M059J (cell line): ENCODE measurements at places on chromosomes 5 and 9. TPM values are rescaled to one million over a fixed set of nuclear protein-coding genes. Genes with fewer than 3 reads are reported as not detected.

DNA sequence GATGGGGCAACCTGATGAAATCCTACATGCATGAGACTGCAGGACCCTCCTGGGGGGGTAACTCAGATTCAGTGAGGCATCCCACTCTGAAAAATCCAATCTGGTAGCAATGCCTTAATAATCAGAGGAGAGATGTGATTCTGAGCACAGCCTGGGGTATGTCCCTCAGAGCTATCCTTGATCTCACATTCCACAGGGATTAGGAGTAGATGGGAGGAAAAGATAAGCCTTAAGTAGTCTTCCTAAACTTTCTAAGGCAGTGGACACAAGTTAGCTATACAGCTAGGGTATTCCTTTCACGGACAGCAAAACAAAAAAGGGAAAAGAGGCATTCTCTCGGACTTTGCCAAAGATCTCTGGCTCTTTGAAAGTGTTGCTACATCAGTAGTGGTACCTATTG is 3.9 kb upstream of the SPATA9 start:
- peak; percentile 62 for DNase-seq

DNA sequence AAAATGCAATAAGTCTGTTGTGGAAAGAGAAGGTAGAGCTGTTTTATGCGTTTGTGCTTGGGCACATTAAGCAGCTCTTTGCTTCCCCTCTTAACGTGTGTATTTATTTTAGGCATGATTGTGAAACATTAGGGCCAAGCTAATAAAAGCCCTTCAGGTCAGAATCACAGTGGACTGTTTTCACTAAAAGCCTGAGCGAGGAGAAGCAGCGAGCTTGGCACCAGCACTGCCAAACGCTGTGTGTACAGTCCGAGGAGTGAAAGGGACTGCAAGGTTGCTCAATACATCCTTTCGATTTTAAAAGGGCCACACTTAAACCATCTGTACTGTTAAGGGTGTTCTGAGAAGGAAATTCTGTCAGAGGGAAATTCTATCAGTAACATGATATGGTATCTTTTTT is 107.2 kb upstream of the CKMT2 start:
- peak; percentile 17 for DNase-seq

GRCh38 chr9:107749787-107750444 is 260.3 kb upstream of the KLF4 start:
- DNase-seq: peak; percentile 95

DNA sequence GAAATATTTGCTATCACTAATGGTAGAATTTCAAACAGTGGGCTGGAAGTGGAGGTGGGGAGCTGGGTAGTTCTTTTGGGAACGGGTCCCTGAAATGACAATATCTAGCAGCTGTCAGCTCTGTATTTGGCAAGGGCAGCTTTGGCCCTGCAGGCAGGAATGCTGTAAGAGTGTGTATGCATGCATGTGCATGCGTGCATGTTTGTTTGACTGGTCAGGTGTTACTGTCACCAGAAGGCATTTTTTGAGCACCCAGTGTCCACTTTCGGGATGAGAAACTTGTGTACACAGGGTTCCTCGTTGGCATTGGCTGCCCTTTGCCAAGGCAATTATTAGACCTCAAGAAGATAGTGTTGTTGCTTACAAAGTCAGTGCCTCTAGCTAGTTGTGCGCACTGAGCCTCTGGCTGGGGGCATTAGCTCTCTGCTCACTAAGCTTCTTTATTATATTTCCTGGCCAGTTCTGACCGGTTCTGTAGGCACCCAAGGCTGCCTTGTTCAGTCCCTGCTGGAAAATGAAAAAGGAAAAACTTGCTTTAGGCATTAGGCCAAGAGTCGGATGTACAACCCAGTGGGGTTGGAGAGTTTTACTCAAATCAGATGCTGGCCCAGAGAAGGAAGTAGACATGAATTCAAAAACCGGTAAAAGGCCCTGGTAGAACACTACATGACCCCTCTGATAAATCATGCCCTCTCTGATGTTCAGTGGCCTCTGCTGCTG is 2.0 kb downstream of the CYFIP2 start:
- DNase-seq: no peak

DNA sequence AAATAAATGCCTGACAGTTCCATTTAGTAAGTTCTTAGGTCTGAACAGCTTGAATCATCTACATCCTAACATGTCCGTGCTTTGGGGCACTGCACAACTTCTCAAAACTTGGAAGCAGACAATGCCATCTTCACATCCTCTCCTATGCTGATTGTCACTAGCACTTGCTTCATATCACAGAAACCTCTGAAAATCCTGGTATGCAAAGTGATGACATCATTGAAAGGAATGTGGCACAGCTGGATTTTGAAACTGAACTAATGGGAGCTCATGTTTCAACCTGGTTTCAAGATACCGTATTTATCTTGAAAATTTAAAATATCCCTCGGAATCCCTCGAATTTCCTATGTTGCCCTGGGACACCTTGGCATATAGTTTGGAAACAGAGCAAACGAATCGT is 490.2 kb upstream of the DAP start:
- DNase-seq: peak; percentile 51

DNA sequence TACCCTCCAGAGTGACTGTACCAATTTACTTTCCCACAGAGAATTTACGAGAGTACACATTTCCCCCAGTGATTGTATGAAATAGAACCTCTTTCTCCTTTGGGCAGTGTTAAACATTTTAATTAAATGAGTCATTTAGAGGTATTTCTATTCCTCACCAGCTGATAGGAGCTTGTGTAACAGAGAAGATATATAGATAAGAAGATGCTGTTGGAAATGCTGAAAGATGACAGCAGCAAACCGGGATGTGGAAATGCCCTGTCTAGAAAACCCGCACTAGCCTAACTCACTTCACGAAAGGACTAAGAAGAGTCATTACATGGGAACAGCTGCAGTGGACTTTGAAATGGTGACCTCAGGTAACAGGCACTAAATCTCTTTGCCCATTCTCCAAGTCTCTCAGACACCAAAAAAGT is 68.3 kb downstream of the LPAR1 start:
- peak; percentile 96 for DNase-seq

DNA sequence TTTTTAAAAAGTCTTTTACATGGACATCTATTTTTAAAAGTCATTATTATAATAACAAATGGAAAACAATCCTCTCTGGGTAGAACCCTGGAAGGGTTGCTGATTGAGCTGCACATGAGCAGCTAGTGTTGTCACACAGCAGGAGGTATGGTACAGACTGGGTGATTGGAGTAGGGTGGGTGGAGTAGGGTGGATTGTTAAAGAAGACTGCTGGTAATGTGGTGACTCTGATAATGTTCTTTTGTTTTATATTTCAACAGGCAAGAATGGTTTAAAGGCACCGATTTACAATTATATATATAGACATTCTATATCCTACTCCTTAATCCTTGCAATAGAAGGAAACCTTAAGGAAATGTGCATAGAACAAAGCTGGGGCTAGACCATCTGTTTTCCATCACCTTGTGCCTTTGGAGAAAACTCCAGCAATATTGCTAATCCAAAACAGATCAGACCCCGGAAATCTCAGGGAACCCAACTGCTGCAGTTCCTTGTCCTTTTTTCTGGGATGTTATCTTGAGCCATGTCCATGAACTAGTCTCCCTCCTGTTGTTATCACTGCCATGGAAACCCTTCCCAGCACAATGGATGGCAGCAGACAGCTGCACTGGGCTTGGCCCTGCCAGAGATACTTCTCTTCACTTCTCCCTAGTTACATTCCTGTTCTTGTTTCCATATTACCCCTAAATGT is 129.7 kb downstream of the YIPF5 start:
- no peak for DNase-seq

- DNase-seq: no peak
These were observed 24.5 kb upstream of the FOCAD start for GRCh38 chr9:20659474-20659967.

- DNase-seq: peak; percentile 56
These were observed 141.8 kb downstream of the FAM174A start for GRCh38 chr5:100676817-100677631.

DNA sequence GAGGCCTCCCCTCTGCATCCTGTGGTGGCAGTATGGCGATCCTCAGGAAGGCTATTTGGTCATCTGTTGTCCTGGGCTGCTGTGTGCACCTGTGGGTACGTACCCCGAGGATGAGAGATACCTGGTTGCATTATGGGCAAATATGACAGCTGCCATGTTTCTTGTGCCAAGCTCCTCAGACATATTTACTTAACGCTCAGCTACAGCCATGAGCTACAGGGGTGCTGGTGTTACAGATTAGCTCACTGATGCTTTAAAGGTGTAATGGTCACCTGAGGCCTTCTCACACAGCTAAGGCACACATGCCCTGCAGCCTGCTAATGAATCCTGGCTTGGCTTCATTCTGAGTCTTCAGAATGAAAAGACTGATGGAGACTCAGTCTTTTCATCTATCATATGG is 12.0 kb downstream of the NDST1 start:
- no peak for DNase-seq

- peak; percentile 96 for DNase-seq
These were observed at the start of gene PPP2CA for GRCh38 chr5:134225780-134226440. Gene PPP2CA, minus strand, starts transcription at chr5:134226073. Its CDS starts 212 bp downstream, at chr5:134225861.

DNA sequence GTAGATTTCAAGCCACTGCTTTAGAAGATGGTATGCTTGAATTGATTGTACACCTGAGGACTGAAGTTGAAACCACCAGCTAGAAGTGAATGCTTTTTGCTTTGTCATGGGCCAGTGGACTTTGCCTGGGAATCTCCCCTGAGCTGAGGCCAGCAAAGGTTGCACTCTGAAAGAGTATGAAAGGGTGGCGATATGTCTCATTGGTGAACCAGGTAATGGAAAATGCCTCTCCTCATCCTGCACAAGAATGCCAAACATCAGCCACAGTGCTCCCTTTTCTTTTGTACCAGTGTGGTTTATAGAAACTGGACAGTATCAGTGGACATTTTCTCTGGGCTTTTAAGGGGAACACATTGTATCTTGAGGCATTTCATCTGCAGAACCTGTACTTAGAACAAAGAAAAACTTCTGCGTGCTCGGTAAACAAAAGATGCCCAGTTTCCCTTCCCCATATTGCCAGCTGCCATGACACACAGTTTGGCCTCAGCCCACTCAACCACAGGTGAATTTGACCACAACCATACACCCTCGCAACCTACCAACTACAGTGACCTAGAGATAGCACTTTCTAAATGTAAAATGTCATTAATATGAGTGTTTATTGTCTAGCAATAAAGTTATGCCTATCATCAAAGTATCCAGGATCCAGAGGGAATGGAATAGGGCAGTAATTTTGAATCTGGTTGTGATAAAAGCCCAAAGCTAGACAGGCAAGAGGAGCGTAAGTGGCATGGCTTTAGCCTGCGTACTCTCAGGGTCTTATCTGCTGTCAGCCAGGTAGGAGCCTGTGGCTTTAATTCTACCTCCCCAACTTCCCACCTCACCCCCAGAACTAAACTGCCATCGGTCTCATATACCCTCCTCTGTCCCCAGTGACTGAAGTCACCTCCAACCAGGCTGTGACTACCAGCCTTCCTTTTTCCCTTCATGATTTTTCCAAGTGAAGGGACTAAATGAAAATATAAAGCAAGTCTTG is 79.5 kb upstream of the LHFPL2 start:
- no peak for DNase-seq

DNA sequence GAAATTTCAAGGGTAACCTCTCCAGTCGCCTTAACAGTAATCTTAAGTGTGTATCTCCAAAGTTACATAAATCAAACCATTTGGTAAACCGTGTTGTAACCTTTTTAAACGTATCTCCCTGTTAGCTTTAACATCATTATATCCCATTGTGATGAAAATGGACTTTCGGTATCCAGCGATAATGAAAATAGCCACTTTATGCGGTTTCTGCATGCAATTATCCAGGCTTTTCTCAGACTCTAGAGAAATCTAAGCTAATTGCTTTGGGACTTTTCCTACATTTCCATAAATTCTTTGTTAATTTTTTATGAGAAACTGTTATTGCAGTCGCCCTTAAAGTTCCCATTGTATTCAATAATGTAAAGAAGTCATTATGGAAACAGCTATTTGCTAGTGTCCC is 170.7 kb downstream of the ZNF608 start:
- no peak for DNase-seq

- peak; percentile 18 for DNase-seq
These were observed 707 bp downstream of the GTF3C5 start for GRCh38 chr9:133031496-133031911.

- no peak for DNase-seq
These were observed 1070.3 kb upstream of the CDH18 start for GRCh38 chr5:21058289-21058688.

DNA sequence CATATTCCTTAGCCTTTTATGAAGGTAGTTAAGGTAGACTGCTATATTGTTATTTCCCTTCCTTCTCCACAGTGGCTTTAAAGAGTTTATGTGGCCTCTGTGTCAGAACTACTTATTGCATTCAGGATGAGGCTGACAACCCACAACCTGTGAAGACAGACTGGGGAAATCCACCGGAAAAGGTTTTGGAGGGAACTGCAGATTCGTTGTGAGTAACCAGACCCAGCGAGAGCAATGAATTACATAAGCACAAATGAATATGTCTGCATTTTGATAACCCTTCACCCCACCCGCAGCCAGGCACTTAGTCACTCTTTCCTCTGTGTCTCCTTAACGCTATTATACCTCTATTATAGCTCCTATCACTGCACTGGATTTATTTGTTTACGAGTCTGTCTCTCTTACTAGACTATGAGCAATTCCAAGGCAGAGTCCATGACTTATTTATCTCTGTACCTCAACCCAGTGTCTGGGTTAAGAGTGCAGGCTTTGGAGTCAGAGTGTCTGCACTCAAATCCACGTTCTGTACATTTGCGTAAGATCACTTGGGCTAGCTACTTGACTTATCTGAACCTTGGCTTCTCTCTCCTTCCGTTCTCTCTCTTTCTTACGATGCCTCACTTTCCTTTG is 19.2 kb downstream of the KCTD16 start:
- peak; percentile 97 for DNase-seq

- peak; percentile 1 for DNase-seq
These were observed 118.9 kb upstream of the CCDC180 start for GRCh38 chr9:97188545-97188944.

ENTREP1 gene
- total RNA-seq: 0.05 TPM in 1 of 2 replicates, not detected in the other

DMRT3 gene
- total RNA-seq: not detected in 2 replicates

CPEB4 gene
- total RNA-seq: 13.6 and 20.5 TPM in 2 replicates

ENHO gene
- 0.71 and 2.0 TPM in 2 replicates for total RNA-seq

ANKRD55 gene
- total RNA-seq: 0.17 TPM in 1 of 2 replicates, not detected in the other

PAPPA gene
- total RNA-seq: 0.15 and 0.20 TPM in 2 replicates
